NCI-H1048 (cell line): ENCODE measurements at places on chromosomes 16 and 17.

DNA sequence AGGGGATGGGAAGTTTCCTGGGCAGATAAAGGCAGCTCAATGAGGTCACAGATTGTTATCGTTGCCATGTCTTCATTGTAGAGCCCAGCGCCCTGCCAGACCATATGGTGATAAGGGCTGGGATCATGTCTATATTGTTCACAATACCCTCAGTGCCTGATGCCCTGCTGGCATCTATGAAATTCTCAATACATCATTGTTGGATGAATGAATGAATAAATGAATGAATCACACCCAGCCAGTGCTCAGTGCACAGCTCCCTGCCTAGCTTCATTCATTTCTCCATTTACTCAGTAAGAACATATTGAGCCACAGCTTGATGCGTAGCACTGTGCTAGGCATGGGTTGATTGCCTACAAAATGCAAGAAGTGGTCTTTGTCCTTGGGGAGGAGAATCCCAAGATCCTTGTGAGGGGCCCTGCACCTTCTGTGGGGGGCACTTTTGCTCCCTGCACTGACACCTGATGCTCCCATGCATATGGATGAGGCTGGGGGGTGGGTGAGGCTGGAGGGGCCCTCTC, 29.7 kb downstream of the MRC2 start:
- DNase-seq: no peak

GRCh38 chr17:17499402-17500145, 3.4 kb upstream of the RASD1 start:
- no peak for DNase-seq

DNA sequence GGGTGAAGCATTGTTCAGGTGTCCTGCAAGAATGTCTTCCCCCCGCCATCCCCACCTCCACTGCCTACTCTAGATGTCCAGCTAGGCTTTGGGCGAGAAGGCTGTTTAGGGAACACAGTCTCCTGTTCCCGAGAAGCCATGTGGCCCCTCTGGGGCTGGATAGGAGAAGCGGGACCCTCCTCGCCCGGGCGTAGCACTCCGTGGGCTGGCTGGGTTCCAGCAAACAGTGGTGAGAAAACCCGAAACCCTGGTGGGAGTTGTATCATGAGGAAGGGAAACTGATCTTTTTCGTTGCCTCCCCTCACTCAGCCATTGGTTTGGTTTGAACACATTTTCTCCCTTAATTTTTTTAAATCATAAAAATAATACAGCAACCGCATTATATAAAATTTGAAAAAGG, 56.6 kb downstream of the IRF8 start:
- DNase-seq: no peak

DNA sequence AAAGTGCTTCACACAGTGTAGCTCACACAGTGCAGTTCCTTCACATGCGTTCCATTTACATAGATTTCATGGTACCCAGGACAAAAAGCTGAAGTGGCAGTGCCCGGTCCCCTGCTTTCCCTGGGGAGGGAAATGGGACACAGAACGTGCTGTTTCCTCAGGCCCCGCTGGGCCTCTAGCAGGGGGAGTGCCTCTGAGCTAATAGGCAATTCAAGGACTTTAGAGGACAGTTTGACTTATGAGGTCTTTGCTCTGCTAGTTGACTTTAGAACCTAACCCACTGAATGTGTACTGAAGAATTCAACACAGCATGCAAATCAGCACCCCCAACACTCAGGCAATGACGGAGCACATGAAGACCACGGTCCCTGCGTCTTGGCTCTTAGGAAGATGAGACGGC, 6.8 kb downstream of the CDIP1 start:
- no peak for DNase-seq

DNA sequence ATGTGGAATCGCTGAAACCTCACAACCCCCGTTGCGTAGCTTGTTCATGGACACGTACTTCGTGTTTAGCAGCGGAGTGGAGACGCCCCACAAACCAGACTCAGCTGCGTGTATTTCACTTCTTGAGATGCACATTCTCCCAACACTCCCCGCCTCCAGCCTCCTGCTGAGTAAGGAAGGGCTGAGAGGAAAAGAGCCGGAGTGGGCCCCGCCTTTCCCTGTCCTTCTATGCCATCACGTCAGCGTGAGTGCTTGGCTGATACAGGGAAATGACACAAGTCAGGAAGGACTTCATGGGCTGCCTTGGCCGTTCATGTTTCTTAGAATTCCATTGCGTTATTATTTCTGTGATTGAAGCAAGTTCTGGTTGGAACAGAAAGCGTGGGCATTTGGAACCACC, 68.6 kb upstream of the CBX4 start:
- no peak for DNase-seq

- no peak for DNase-seq
Measured at GRCh38 chr17:75774471-75774990, 9.5 kb upstream of the GALK1 start.

GRCh38 chr16:167122-167690, 1.4 kb downstream of the HBM start:
- no peak for DNase-seq

GRCh38 chr17:75854101-75854748, 910 bp downstream of the WBP2 start:
- DNase-seq: no peak

- no peak for DNase-seq
Measured at GRCh38 chr16:57185446-57185944, 344 bp downstream of the PSME3IP1 start.

GRCh38 chr16:86966777-86967176, 350.4 kb downstream of the C16orf95 start:
- DNase-seq: no peak

- DNase-seq: no peak
Measured at GRCh38 chr16:26727848-26728247, 338.9 kb upstream of the C16orf82 start.

DNA sequence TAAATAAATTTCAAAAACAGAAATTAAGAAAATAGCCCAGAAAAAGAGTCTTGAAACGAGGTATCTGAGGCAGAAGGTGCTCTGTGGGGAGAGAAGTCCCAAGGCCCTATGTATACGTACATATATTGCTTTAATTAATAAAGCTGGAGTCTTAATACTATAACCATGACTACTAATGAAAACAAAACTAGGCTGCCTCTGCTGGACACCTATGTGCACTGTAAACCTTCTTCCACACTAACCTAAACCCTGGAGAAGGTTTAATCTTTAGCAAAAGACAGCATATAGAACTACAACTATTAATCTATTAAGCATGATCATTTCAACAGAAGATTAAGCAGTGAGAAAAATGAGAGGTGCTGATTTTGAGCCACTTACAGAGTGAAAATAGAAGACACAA, 153.9 kb upstream of the C17orf78 start:
- no peak for DNase-seq

GRCh38 chr17:76473541-76473985, 6.2 kb downstream of the AANAT start:
- no peak for DNase-seq

DNA sequence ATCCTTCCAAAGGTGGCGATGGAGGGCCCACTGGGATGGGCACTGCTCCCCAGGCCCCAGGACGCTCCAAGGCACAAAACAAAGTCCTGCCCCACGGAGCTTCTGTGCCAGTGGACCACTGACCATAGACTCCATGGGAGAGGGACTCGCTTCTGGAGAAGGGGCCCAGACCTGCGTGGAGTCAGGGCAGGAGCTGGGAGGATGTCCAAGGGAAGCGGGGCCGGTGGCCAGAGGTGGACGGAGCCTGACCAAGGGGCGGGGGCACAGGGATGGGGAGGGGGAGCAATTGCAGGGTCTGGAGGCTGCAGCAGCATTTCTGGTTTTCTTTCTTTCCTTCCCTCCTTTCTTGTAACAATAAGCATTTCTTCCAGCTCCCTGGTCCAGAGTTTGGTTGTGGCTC, 14.1 kb downstream of the KCNJ12 start:
- no peak for DNase-seq

DNA sequence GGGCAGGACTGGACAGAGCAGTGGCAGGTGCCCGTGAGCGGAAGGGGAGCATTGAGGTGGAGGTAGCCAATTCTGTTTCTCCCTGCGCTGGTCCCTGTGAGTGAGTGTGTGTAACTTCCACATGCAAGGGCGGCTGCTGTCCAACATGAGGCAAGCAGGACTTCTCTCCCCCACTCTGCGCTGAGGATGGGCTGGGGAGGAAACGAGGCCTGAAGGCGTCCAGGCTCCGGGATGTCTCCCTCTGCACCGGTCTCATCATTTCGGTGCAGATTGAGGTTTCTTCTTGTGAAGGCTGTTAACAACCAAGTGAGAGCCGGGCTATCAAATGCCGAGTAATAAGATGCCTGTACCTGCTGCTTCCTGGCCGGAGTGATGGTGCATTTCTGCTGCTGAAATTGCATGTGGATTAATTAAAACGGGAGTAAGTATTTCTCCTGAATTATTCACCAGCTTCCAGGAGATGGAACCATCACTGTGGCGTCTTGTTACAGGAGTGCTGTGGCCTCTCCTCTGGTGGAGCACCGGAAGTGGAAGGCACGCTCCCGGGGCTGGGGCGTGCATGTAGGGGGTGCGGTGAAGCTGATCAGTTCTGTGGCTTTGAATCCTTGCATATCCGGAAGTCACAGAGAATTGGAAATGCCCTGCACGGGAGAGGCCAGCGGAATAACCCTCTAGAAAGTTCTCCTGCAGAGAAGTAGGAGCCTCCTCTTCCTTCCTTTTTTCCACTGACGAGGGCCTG, 41.7 kb upstream of the MGAT5B start:
- no peak for DNase-seq

DNA sequence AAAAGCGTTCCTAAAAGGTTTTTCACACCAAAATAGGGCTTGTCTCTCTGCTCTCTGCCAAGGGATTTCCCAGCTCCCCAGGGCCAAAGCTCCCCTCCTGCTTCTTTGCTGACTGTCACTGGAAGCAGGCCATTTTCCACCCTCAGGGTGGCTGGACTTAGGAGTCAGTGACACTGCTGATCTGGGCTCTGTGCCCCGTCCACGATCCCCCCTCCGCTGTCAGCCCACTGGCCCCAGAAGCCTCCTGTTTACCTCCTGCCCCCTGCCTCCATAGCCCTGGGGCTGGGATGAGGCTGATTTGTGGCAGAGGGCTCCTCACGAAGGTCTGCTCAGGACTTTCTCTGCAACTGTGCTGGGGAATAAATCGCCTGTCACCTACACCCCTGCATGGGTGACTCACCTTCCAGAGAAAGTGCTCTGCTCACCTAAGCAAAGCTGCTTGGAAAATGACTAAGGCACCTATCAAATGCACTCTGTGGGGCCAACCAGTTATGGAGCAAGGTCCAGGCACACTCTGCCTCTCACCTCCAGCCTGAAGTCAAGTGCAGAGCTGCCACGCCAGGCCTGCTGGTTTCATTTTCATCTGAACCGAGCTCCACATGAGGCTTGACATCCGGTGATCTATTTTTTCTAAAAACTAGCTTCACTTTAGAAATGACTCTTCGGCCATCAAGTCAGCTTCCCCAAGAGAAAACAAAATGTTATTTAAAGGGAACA, 4.9 kb downstream of the MAP3K14 start:
- no peak for DNase-seq
